ENCODE measurements at places on chromosomes 2 and 18. TPM values are rescaled to one million over a fixed set of nuclear protein-coding genes. Genes with fewer than 3 reads are reported as not detected.

KCNG2 gene
- total RNA-seq: not detected

MAL gene
- total RNA-seq: not detected

LIMS4 gene
- total RNA-seq: 2.4 TPM

GCG gene
- not detected for total RNA-seq

COL4A4 gene
- 2.0 TPM for total RNA-seq

DNA sequence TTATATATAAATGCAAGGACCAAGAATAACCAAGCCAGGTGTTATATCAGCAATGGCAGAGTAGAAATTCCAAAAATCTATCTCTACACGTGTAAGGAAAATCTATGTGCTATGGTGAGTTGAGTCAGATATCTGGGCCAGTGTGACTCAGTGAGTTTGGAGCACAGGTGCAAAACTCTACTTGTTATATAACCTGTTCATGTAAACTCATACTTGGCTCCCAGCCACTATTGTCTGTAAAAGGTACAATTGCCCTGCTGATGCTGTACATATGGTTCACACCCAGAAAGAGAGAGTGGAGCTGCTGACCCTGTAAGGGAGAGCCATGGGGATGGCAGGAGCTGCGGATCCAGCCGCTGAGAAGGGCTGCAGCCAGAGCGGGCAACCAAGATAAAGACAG lies 112.0 kb downstream of the TRABD2A start:
- no peaks in the 10 kb centered on the region for H3K4me1 ChIP-seq
- H3K27ac ChIP-seq: no peak overlapping the region
- peaks cover 29% of the 10 kb centered on the region for H3K27me3 ChIP-seq
- no peak overlapping the region for H3K4me3 ChIP-seq
- no peaks in the 10 kb centered on the region for H3K36me3 ChIP-seq

DNA sequence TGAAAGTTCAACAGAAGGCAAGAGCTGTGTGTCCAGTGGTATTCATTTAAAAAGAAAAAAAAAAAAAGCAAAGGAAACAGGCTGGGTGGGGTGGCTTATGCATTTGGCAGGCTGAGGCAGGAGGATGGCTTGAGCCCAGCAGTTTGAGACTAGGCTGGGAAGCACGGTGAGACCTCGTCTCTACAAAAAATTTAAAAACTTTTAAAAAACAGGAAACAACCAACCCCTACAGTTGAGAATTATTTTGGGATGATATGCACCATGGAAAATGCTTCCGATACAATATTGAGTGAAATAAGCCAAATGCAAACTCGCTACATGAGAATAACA lies 31.2 kb downstream of the PTPN18 start:
- no peaks in the 10 kb centered on the region for H3K27me3 ChIP-seq
- no peak for DNase-seq
- no peak overlapping the region for H3K27ac ChIP-seq
- H3K4me1 ChIP-seq: peaks cover 9% of the 10 kb centered on the region
- H3K4me3 ChIP-seq: no peak overlapping the region
- H3K36me3 ChIP-seq: peaks cover 5% of the 10 kb centered on the region

DNA sequence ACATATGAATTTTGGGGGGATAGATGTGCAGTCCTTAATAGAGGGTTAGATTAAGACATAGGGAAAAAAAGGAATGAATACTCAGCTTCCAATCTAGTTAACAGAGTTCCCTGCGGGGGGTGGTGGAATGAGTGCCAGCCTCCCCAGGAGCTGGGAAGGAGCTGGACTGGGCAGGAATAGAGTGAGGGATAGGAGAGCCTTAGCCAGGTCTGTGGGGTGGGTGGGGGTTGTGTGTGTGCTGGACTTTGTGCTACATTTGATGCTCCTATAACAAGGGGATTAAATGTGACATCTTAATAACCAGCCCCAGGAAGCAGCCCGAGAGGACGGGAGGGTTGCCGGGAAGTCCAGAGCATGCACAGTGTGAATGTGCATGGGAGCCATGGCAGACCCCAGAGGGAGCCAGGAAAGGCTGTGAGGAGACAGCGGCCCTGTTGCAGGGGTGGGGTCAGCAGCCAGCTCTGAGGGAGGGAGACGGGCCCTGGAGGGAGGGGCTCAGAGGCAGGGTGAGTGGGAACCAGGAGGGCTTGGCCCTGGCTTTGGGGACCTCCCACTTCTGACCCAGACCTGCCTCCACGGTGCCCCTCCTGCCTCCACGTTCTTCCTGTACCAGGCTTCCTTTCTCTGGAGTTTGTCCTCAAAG lies 3.6 kb upstream of the MBP start:
- no peak for DNase-seq
- peaks cover 25% of the 10 kb centered on the region for H3K4me1 ChIP-seq
- no peak overlapping the region for H3K27ac ChIP-seq
- no peak overlapping the region for H3K4me3 ChIP-seq
- no peaks in the 10 kb centered on the region for H3K36me3 ChIP-seq
- no peaks in the 10 kb centered on the region for H3K27me3 ChIP-seq

DNA sequence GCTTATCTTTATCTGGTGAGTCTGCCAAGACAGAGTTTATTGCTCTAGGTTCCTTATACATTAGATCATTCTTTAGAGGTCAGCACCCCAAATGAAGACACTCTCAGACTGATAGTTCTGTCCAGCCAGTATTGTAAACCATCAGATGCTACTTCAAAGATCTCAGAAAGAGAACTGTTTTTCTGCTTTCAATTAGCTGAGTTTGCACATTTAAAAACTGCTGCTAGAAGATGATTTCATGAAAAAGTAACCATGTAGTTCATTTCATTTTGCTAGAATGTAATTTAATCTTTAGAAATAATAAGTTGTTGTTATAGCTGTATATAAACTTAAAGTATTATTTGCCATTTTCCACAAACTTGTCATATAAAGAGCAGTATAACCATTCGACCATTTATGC lies 344.5 kb upstream of the ATP5MC3 start:
- no peaks in the 10 kb centered on the region for H3K36me3 ChIP-seq
- no peak overlapping the region for H3K27ac ChIP-seq
- no peak overlapping the region for H3K4me3 ChIP-seq
- H3K27me3 ChIP-seq: no peaks in the 10 kb centered on the region

- H3K36me3 ChIP-seq: peaks cover 6% of the 10 kb centered on the region
- H3K4me1 ChIP-seq: peaks cover 46% of the 10 kb centered on the region
These were observed 27.7 kb downstream of the METTL8 start for GRCh38 chr2:171406044-171406443.

DNA sequence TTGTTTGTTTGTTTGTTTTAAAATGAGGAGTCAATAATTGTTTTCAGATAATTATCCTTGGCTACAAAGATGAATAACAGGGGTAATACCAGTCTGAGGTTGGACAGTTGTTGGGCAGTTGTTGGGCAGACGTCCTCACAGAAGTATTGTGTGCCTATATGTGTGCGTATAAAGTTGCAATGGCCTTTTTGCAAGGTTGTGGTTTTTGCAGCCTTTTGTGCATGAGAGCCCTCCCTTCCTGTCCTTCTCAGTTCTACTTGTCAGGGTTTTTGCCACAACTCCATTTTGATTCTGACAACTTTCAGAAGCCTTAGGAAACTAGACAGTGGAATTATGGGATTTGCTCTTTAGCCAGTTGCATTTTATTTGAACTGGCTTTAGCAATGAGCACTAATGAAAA lies 6.0 kb upstream of the STK39 start:
- no peaks in the 10 kb centered on the region for H3K27me3 ChIP-seq
- H3K4me1 ChIP-seq: peaks cover 16% of the 10 kb centered on the region
- H3K36me3 ChIP-seq: no peaks in the 10 kb centered on the region
- no peak overlapping the region for H3K4me3 ChIP-seq

GRCh38 chr2:218873359-218874194 lies 7.1 kb upstream of the WNT10A start:
- H3K27ac ChIP-seq: no peak overlapping the region
- no peaks in the 10 kb centered on the region for H3K36me3 ChIP-seq
- DNase-seq: no peak
- no peak overlapping the region for H3K4me3 ChIP-seq
- peaks cover 2% of the 10 kb centered on the region for H3K4me1 ChIP-seq

DNA sequence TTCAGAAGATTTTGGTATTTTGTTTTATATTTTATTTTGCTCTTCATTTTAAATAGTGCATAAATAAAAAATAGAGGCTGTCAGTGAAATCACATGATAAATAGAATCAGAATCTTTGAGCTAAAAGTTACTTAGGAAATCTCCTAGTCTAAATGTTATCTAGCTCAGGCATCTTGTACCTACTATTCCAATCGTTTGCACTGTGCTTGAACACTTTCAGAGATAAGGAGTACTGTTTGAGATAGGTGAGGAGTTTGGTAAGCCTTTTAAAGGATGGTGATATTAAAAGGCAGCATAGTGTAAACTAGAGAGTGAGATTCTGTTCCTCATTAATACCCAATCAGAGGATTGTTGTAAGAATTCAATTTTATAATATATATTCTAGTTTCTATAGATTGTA lies 157.2 kb upstream of the MYO3B start:
- no peak for DNase-seq
- H3K27me3 ChIP-seq: no peaks in the 10 kb centered on the region
- H3K27ac ChIP-seq: no peak overlapping the region
- peaks cover 15% of the 10 kb centered on the region for H3K36me3 ChIP-seq
- no peak overlapping the region for H3K4me3 ChIP-seq

DNA sequence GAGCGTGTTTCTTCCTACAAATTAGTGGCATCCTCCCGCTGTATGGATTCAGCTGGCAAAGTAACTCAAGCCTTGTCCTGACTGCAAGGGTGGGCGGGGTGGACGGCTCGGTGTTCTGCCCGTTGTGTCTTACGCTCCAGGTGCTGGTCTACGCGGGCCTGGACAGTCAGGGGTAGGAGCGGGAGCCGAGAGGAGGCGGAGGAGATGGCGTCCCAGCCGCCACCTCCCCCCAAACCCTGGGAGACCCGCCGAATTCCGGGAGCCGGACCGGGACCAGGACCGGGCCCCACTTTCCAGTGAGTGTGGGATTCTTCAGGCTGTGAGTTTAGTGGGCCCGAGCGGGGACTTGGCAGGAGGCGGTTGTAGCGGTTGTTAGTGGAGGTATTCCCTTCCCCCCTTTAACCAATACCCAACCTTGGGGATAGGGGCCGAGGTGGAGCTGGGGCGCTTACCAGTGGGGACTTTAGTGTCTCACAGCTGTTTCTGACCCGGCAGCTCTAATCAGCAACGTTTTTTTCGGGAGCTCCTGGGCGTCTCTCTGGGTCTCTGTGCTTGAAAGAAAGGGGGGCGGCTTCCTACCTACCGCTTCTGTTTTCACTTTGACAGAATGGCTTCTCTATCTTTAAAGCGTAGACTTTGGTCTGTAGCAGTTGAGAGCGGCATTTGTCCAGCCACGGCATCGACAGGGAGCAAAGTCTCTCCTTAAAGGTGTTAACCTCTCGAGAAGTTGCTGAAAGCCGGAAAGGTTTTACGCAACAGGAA lies at the start of the genes PEX13 and PUS10:
TSS of gene PEX13 (plus strand) at position 165 of the 762 bp plus-strand sequence. CDS start at position 205, 40 bp downstream.
TSS of gene PUS10 (minus strand) at position 700 of the 762 bp plus-strand sequence. CDS start 6,365 bp downstream, outside the sequence.
- H3K4me1 ChIP-seq: peaks cover 25% of the 10 kb centered on the region
- H3K36me3 ChIP-seq: peaks cover 15% of the 10 kb centered on the region
- peak within 1 kb of the TSS; percentile 97 for H3K4me3 ChIP-seq
- peak within 1 kb of the TSS; percentile 98 for H3K27ac ChIP-seq

- no peak overlapping the region for H3K27ac ChIP-seq
- H3K4me3 ChIP-seq: no peak overlapping the region
- H3K4me1 ChIP-seq: no peaks in the 10 kb centered on the region
These were observed 61.4 kb downstream of the GPR39 start for GRCh38 chr2:132477962-132478361.

- DNase-seq: no peak
- H3K27ac ChIP-seq: peak overlapping the region; percentile 61
- H3K36me3 ChIP-seq: peaks cover 43% of the 10 kb centered on the region
- H3K4me1 ChIP-seq: peaks cover 34% of the 10 kb centered on the region
These were observed 39.3 kb downstream of the CD302 start for GRCh38 chr2:159758686-159759085.

GRCh38 chr2:205776139-205776538 lies 93.8 kb downstream of the NRP2 start:
- peaks cover 2% of the 10 kb centered on the region for H3K4me1 ChIP-seq
- peaks cover 8% of the 10 kb centered on the region for H3K36me3 ChIP-seq
- H3K27me3 ChIP-seq: no peaks in the 10 kb centered on the region
- no peak overlapping the region for H3K4me3 ChIP-seq
- DNase-seq: no peak
- no peak overlapping the region for H3K27ac ChIP-seq

- no peaks in the 10 kb centered on the region for H3K36me3 ChIP-seq
- DNase-seq: no peak
- H3K27ac ChIP-seq: no peak overlapping the region
- H3K4me3 ChIP-seq: no peak overlapping the region
These were observed 136.8 kb upstream of the ID2 start for GRCh38 chr2:8544786-8545694.
